ENCODE measurements at places on chromosomes 13 and 19. TPM values are rescaled to one million over a fixed set of nuclear protein-coding genes. Genes with fewer than 3 reads are reported as not detected.

VSIG10L gene
- polyA plus RNA-seq, result 3.8 TPM

FAM174C gene
- polyA plus RNA-seq, result 8.9 TPM

FCER2 gene
- polyA plus RNA-seq, result 0.50 TPM

TIMM50 gene
- 81.3 TPM for polyA plus RNA-seq

CRLF1 gene
- polyA plus RNA-seq, result 239 TPM

ING1 gene
- polyA plus RNA-seq, result 19.6 TPM

RAB3D gene
- 13.6 TPM for polyA plus RNA-seq

RNASEH2A gene
- 29.8 TPM for polyA plus RNA-seq

CATSPERD gene
- 0.81 TPM for polyA plus RNA-seq

KLK6 gene
- polyA plus RNA-seq, result 0.15 TPM

ALOX5AP gene
- polyA plus RNA-seq, result 4.7 TPM

CNFN gene
- 0.59 TPM for polyA plus RNA-seq

NCAN gene
- 0.05 TPM for polyA plus RNA-seq

OLFM2 gene
- polyA plus RNA-seq, result 20.8 TPM

LGALS14 gene
- not detected for polyA plus RNA-seq

TJP3 gene
- 16.0 TPM for polyA plus RNA-seq

ZNF526 gene
- 8.5 TPM for polyA plus RNA-seq

PLEKHF1 gene
- 1.3 TPM for polyA plus RNA-seq

SIGLEC14 gene
- 3.0 TPM for polyA plus RNA-seq

WDR87 gene
- 0.04 TPM for polyA plus RNA-seq

MATK gene
- 0.84 TPM for polyA plus RNA-seq

TDRD3 gene
- polyA plus RNA-seq, result 47.0 TPM

APLP1 gene
- polyA plus RNA-seq, result 13.8 TPM

ZNF793 gene
- polyA plus RNA-seq, result 40.2 TPM
